ENCODE measurements at places on chromosomes 2 and 18.

DNA sequence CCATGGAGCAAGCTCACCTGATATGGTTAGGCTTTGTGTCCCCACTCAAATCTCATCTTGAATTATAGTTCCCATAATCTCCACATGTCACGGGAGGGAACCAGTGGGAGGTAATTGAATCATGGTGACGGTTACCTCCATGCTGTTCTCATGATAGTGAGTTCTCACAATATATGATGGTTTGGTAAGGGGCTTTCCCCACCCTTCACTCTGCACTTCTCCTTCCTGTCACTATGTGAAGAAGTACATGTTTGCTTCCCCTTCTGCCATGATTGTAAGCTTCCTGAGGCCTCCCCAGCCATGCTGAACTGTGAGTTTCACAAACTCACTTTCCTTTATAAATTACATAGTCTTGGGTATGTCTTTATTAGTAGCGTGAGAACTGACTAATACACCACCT is 435.7 kb upstream of the ID2 start:
- peaks cover 16% of the 10 kb centered on the region for H3K4me1 ChIP-seq
- DNase-seq, result no peak
- no peak overlapping the region for H3K4me3 ChIP-seq
- no peaks in the 10 kb centered on the region for H3K36me3 ChIP-seq

- no peaks in the 10 kb centered on the region for H3K36me3 ChIP-seq
- H3K27me3 ChIP-seq, result no peaks in the 10 kb centered on the region
- H3K4me1 ChIP-seq, result no peaks in the 10 kb centered on the region
- no peak overlapping the region for H3K27ac ChIP-seq
- DNase-seq, result no peak
- H3K4me3 ChIP-seq, result no peak overlapping the region
Measured at GRCh38 chr2:236616624-236617023, 47.0 kb downstream of the ACKR3 start.

DNA sequence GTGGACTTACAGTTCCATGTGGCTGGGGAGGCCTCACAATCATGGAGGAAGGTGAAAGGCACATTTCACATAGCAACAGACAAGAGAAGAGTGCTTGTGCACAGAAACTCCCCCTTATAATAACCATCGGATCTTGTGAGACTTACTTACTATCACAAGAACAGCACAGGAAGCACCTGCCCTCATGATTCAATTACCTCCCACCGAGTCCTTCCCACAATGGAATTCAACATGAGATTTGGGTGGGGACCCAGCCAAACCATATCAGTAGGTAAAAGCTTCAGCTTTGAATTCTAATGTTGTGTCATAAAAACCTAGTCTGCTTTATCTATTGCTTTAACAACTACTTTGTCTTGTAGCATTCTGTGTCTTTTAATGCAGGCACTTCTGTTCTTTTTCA is 140.4 kb upstream of the PIK3C3 start:
- no peaks in the 10 kb centered on the region for H3K27me3 ChIP-seq
- H3K27ac ChIP-seq, result no peak overlapping the region
- DNase-seq, result no peak
- H3K4me3 ChIP-seq, result no peak overlapping the region
- no peaks in the 10 kb centered on the region for H3K4me1 ChIP-seq

DNA sequence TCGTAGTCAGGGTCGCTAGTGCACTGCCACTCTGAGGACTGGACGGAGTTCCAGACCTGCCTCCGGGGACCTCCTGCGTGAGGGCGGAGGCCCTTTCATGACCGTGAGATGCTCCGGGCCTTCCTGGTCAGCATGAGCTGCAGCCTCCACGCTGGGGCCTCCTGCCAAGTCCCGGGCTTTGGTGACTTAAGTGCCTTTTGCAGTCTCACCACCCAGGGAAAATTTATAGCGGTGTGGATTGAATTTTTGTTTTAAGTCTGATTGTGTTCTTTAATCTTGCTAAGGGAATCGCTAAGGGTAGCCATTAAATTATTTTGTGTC is 33.6 kb downstream of the CHRNA1 start:
- no peaks in the 10 kb centered on the region for H3K36me3 ChIP-seq
- DNase-seq, result no peak
- H3K4me3 ChIP-seq, result no peak overlapping the region
- H3K4me1 ChIP-seq, result peaks cover 7% of the 10 kb centered on the region

DNA sequence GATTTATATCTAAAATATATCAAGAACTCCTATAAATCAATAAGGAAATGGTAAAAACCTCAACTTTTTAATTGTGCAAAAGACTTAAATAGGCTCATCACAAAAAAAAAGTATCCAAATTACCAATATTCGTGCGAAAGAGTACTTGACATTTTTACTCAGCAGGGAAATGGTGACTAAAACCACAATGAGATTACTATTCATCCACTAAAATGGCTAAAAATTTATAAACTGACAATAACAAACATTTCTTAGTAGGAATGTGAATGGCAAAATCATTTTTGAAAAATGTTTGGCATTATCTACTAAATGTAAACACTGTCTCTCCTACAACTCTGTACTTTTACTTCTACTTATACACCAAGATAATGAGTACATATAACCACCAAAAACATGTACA is 184.8 kb upstream of the RND3 start:
- no peak for DNase-seq
- H3K4me1 ChIP-seq, result no peaks in the 10 kb centered on the region
- no peaks in the 10 kb centered on the region for H3K27me3 ChIP-seq
- no peaks in the 10 kb centered on the region for H3K36me3 ChIP-seq

DNA sequence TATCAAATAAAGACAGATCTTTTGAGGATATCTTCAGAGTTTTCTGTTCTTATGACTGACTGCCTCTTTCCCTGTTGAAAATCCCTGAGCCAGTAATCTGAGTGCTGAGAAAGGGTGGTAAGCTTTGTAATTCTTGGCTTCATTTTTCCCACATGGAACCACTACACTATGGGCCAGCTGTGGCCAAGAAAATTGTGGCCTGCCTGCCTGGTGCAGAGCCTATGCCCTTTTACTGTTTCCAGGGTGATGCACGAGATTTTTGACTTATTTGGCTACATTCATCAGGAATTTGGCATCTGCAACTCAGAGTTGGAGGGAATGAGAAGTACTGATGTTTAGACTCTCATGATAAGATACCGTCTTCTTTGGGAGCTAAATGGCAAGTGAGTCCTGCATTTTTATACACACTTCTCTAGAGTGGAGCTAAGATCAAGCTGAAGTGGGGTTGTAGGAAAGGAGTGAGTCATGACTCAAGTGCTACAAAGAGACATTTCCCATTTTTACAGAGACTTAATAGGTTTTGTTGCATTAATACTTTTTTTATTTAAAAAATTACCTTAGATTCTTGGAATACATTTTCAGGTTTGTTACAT is 328.2 kb upstream of the CDH7 start:
- no peaks in the 10 kb centered on the region for H3K27me3 ChIP-seq
- no peaks in the 10 kb centered on the region for H3K36me3 ChIP-seq
- DNase-seq, result no peak

DNA sequence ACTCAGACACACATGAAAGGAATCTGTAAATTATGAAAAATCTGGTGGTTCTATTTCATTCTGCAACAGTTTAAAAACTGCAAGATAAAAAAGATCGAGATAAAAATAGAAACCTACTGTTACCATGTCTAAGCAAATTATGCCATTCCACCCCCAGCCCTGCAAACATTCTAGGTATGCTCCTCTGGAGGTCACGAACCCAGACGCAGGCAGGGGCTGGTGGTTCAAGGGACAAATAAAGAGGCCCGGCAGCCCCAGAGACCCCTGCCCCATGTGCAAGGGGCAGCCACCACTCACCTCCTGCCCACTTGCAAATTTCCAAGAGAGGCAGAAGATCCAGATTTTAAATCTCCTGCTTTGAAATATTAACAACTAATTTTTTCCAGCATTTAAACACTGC is 210.5 kb downstream of the ANAPC1 start:
- H3K4me1 ChIP-seq, result peaks cover 9% of the 10 kb centered on the region
- H3K36me3 ChIP-seq, result no peaks in the 10 kb centered on the region
- no peak for DNase-seq
- no peaks in the 10 kb centered on the region for H3K27me3 ChIP-seq
- no peak overlapping the region for H3K27ac ChIP-seq

DNA sequence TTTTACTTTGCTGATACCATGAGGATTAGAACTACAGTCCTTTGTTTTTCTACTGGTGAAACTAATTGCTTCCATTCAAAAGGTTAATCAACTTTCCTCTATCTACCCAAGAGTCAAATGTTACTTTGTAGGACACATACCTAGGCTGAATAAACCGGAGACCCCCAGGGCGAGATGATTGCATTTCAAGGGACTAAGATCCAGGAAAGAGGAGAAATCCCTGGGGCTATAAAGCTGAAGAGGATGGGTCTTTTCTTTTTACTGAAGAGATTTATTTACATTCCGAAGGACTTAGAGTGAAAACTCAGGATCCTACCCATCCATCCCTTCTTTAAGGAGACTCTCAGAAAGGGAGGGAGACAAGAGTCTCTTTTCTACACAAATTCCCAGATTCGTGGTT is 331.9 kb downstream of the CDH19 start:
- H3K27me3 ChIP-seq, result no peaks in the 10 kb centered on the region
- no peaks in the 10 kb centered on the region for H3K4me1 ChIP-seq
- DNase-seq, result no peak
- H3K27ac ChIP-seq, result no peak overlapping the region

DNA sequence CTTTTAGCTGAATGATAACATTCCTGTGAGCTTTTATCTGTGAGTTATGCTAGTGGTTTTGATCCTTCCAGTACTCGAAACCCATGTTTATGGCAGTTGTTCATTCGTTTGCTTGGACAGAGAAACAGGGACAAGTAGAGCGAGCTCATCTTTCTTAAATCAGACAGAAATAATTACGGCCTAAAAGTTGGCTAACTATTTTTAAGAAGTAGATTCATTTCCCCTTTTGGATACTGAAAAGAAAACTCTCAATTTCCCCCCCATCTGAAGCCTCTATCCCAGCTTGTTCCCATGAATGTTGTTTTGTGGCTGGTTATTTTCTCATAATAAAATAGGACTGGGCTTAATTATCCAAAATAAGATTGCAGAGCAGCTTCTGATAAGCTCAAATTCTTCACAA is 67.1 kb downstream of the ANTXR1 start:
- H3K4me1 ChIP-seq, result peaks cover 23% of the 10 kb centered on the region
- no peak overlapping the region for H3K4me3 ChIP-seq
- DNase-seq, result no peak
- no peaks in the 10 kb centered on the region for H3K27me3 ChIP-seq

DNA sequence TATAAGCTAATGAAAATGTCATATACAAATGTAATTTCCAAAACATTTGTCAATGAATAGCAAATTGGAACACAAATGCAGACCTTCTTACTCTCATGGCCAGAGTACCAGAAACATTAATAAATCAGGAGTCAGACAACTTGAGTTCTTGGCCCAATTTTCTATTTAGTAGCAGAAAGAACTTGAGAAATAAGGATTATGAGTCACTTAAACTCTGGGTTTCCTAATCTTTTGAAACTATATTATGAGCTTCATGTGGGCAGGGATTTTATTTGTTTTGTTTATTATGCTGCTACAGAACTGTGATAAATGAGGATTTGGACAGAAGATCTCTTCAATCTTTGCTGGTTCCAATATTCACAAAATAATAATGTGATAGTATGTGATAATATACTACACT is 686.7 kb downstream of the NR4A2 start:
- H3K36me3 ChIP-seq, result no peaks in the 10 kb centered on the region
- no peaks in the 10 kb centered on the region for H3K4me1 ChIP-seq
- no peaks in the 10 kb centered on the region for H3K27me3 ChIP-seq

DNA sequence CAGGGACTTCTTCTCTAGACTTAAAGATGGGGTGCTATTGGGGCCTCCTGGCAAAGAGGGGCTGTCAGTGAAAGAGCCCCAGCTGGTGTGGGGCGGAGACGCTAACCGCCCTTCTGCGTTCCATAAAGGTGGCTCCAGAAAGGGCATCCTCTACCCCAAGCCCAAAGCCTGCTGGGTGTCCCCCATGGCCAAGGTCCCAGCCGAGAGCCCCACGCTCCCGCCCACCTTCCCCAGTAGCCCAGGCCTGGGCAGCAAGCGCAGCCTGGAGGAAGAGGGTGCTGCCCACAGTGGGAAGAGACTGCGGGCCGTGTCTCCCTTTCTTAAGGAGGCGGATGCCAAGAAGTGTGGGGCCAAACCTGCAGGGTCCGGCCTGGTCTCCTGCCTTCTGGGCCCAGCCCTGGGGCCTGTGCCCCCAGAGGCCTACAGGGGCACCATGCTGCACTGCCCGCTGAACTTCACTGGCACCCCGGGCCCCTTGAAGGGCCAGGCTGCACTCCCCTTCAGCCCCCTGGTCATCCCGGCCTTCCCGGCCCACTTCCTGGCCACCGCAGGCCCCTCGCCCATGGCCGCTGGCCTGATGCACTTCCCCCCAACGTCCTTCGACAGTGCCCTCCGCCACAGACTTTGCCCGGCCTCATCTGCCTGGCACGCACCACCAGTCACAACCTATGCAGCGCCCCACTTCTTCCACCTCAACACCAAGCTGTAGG is 15.2 kb downstream of the ARID5A start:
- H3K27me3 ChIP-seq, result no peaks in the 10 kb centered on the region
- H3K4me3 ChIP-seq, result no peak overlapping the region
- DNase-seq, result no peak
- H3K36me3 ChIP-seq, result peaks cover 63% of the 10 kb centered on the region
- H3K4me1 ChIP-seq, result peaks cover 42% of the 10 kb centered on the region
- no peak overlapping the region for H3K27ac ChIP-seq

Data from tibial nerve (tissue), 4 donors.